ENCODE measurements at places on chromosomes 5 and 9.
A peak's percentile ranks its signal among the peaks of the same experiment; 100 is the strongest.

DNA sequence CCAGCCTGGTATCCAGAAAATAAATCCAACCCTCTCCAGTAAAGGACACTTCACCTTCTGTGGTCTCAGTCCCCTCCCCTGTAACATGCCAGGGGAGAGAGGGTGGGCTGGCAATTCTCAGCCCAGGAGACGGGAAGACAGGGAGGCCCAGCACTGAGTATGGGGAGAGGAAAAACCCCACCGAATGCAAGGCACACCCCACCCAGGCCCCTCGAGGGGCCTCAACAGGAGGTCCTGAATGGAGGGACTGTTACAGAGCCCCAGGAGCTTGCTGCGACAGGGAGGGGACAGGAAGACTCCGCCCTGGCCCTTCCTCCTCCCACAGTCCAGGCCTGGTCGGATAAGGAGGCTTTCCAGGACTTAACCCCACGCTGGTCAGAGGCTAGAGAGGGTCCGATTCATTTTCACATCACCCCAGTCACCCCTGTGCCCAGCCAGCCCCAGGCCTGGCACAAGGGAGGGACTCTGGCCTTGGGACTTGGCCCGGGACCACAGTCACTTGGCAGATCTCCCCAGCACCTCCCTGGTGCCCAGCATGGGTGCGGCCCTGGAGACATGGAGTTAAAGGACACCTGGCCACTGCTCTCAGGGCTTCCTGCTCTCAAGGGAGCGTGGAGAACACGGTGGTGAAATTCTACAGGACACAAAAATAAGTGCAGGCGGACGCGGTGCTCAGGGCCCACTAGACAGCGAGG lies 44.9 kb upstream of the STXBP1 start:
- peak; percentile 45 for DNase-seq

DNA sequence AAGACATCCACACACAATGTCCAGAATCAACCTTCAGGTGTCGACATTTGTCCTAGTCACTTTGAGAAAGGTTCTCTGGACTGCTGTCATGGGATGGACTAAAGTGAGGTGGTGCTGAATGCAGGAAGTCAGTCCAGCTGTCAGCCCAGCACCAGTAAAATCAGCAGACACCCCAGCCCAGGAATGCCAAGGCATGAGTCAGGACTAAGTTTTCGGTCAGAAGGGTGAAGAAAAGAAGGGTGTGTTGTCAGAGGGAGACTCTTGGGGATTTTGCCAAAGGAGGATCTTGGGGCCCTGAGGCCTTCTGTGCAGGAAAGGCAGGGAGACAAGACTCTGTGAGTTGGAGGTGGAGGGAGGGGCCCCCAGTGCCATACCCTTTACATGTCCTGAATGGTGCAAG lies 69.0 kb upstream of the XPA start:
- no peak for DNase-seq

DNA sequence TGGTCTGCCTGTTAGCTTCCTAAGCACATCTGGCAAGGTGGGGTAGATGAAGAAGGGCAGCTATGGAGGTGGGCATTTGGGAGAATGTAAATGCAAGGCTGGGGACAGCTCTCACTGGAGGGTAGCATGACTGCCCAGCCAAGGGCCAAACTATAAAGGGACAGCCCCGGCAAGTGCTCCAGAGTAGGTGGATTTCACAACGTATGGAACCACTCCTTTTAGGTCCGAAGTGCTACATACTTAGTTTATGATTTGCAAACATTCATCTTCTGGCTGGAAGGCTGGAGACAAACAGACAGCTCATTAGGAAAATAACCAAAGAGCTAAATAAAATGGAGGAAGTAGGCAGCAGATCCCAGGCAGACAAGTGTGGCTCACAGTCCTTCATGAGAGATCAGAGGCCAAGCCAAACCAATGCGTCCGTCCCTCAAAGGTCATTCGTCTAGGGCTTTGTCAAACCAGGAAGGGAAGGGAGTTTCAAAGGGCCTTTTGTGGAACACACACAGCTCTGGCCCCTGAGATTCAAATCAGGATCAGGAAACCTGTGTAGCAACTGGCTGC lies 42.5 kb upstream of the GLRX start:
- peak; percentile 66 for DNase-seq

GRCh38 chr9:126419475-126419874 lies 92.8 kb downstream of the MVB12B start:
- peak; percentile 97 for DNase-seq

DNA sequence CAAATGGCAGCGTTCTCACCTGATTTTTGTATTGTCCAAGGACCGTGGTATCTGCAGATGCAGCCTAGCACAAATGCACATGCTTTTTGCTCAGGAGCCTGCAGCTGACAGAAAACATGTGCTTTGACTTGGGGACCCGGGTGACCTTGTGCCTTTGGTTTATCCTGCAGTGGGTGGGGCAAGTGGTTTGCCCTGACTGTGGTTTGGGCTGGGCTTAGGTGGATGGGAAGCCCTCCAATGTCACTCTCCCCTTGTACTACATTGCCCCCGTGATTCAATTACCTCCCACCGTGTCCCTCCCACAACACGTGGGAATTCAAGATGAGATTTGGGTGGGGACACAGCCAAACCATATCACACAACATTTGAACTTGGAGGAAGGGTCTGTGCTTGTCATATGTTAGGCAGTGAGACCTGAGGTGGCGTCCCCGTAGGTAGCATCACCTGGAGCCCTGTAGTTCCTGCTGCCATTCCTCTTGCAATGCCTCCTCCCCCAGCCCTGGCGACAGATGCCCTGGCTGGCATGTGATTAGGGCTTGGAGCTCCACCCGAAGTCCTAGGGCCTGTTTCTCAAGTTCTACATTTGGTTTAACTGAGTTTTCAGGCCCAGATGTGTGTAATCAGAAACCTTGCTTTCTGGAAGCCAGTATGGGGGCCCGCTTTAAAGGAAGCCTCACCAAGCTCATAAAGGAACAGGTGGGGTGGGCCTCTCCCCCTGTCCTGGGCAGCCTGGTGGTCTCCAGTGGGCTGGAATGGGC lies 2.1 kb downstream of the ANKRD33B start:
- DNase-seq: no peak

- no peak for DNase-seq
Measured at GRCh38 chr5:173817561-173817960, 70.6 kb upstream of the CPEB4 start.

DNA sequence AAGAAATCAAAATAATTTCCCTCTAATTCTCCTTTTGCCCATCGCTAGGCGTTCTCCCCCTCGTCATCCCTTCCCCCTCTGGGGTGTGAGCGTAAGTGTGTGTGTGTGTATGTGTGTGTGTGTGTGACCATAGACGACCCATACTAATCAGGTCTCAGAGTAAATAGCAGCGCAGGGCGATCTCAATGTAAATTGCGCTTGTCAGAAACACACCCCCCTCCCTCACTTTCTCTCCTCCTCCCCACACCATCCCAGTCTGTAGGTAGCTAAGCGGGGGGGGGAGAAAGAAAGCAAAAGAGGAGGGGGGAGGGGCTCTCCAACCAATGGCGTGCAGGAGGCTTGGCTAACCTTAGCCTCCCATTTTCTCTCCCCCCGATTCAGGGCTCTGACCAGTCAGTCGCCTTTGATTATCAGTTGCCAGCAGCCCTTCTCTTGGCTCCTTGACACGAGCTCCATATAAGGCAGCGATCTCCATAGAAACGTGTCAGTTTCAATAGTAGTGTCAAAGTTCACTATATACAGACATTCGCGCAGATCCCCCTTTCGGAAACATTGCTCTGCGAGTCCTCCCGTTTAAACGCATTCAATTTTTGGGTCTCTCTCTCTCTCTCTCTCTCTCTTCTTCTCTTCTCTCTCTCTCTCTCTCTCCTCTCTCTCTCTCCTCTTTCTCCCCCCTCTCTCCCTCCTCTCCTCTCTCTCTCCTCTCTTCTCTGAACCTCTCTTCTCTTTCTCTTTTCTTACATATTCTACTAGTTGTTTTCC lies at the start of gene NR2F1:
Gene NR2F1, plus strand, starts transcription at position 546 of the 762 bp plus-strand sequence. CDS start 1,802 bp downstream, outside the sequence.
- DNase-seq: peak; percentile 82

GRCh38 chr9:15421532-15421931 lies 1.1 kb upstream of the SNAPC3 start:
- DNase-seq: no peak

DNA sequence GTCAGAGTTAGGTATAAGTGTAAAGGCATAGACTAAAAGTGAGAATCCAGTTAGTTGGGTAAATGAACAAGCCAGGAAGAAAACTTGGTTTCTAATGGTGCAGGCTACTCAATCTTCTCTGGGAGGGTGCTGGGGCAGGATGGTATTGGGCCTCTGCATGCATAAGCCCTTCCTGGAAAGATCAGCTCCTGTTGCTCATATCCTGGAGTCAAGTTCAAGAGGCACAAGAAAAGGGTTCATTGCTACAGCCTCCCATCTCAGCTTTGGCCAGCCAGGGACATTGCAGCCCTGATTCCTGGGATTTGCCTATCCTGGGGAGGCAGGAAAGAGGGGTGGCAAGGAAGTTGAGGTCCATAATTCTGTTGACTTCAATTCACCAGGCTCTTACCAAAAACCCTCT lies 40.7 kb upstream of the ATP6V1G1 start:
- no peak for DNase-seq

DNA sequence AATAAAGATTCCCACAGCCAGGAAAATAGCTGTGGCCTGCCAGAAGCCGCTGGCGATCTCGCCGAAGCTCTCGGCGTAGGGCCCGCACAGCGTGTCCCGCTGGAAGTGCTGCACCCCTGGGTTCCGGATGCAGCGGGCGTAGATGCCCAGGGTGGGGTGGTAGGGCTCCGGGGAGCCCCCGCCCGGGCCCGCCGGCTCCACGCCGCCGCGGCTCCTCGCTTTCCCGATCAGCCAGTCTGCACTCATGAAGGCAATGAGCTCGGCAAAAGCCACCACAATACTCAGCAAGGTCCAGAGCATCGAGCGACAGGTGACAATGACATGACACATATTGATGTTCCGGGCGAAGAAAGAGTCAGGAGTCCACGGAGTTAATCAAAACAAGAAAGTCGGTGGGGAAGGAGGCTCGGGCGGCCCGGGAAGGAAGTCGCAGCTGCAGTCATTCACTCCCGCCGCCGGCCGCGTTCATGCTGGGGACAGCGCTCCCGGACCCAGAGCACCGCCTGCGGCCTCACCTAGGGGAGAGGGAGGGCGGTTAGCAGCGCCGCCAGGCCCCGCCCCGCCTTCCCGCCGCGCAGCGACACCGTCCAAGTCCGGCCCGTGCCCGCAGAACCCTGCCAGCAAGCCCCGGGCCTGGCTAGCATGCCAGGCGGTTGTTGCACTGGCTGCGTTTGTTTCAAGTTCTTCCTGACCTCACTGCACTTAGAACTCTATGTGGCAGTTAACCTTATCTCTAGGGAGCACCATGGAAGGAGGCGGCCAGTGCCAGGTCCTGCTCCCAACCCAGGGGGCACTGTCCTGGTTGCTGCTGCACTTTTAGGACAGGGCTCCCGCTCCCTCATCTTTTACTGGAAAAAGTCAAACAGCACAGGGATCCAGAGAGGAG lies 138.4 kb downstream of the LHFPL2 start:
- DNase-seq: peak; percentile 43

GRCh38 chr9:71518045-71518827 lies 250.1 kb downstream of the CEMIP2 start:
- DNase-seq: no peak

DNA sequence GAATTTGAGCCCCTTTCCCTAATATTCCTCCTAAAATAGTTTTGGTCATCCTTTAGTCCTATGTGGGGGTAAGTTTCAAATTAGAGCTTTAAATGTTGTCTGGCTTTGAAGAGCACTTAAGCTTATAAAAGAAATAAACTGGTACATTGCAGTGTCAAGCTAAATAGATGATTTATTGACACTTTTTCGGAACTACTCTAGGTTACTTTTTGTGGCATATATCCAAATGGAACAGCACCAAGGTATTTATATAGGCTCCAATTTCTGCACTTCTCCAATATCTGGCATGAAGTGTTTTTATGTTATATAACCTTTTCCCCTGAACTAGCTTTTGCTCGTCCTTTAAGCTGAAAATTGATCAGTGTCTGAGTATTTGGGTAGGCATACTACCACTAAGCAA lies 402.5 kb downstream of the NFIB start:
- DNase-seq: no peak

DNA sequence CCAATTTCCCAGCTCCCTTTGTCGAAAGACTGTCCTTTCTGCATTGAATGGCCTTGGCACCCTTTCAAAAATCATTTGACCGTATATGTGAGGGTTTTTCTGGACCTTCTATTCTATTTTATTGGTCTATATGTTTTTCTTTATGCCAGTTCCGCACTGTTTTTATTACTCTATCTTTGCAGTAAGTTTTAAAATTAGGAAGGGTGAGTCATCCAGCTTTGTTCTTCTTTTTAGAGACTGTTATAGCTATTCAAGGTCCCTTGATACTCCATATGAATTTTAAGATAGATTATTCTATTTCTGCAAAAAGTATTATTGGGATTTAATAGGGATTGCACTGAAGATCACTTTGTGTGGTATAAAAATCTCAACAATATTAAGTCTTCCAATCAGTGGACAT lies 44.2 kb upstream of the STARD4 start:
- no peak for DNase-seq

DNA sequence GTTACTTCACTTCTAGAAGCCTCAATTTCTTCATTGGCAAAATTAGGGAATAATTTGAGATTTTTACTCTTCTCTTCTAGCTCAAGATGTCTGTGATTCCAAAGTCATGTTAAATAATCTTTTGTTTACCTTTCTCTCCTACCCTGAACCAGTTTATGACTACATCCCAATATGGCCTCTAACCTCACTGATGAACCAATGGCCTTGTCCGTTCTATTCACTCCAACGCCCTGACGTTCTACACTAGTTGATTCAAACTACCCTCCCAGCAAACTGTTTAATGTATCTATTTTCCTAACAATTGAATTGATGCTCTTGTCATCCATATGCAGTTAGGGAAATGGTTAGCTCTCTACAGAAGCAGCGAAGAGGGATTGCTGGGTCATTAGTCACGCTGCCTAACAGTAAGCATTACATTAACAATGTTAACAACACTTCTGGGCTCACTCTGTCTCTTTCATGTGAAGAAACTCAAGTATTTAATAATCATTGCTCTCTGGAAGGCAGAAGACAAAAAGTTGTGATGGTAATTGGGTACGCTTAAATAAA lies 38.0 kb downstream of the RAPGEF1 start:
- peak; percentile 80 for DNase-seq

DNA sequence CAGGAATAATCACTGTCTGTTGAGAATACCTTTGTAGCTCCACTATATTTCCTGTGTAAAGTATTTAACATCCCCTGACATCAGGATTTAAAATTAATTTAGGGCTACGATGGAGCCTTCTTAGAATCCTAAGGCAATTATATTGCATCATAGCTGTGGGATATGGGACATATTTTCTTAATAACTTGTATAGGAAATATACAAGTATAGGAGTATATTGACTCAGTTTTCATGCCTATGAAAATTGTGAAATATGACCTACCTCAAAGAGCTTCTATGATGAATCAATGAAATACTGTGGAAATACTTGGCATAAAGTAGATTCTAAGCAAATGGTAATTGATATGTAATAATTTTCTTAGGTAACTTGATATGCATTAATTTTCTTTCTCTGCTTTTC lies 221.0 kb upstream of the KLF4 start:
- DNase-seq: no peak
